ENCODE measurements at places on chromosomes 16 and 17.
A peak's percentile ranks its signal among the peaks of the same experiment; 100 is the strongest.

DNA sequence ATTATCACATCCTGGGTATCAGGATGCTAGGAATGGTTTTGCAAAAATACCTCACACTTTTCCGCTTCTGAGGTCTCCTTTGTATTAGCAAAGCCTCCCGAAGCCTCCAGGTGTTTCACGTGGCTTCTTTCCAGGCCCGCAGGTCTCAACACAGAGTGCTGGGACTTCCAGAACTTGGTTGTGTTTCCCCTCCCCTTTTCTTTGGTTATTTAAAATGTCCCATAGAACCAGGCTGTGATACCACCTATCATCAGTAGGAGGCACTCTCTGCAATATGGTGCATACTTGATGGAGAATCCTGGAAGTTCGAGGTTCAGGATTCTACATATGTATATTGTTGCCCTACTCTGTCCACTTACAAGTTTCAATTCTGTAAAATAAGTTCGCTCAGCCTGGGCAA, 28.8 kb downstream of the ATP2C2 start:
- DNase-seq, result no peak

GRCh38 chr17:42016411-42016831, 818 bp downstream of the DNAJC7 start:
- no peak for DNase-seq

GRCh38 chr17:17172990-17173389, 33.1 kb downstream of the PLD6 start:
- DNase-seq, result no peak

GRCh38 chr17:52524096-52524637, 365.7 kb upstream of the CA10 start:
- DNase-seq, result no peak

DNA sequence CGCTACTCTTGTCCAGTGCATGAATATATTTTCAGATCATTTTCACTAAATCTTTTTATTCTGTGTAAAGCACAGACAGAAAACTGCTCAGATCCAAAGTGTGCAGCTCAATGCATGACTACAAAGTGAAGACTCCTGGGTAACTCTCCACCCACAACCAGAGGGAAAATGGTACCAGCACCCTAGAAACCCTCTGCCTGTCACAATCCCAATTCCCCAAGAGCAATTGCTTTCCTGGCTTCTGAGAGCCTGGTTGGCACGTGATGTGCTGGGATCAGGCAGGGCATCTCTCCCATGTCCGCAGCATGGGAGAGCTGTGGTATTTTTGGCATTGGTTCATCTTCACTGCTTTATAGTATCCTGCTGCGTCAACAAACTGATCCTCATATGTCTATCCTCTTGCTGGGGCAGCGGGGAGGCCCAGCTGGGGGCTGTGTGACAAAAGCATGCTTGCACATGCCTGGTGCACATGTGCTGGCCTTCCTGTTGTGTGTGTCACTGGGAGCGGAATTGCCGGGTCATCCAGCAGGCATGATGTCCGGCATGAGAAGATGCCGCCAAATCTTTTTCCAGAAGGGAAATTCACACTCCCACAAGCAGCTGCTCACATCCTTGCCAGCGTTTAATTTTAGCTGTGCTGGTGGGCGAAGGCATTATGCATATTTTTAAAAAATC, 278.9 kb upstream of the FOXF1 start:
- DNase-seq, result no peak

DNA sequence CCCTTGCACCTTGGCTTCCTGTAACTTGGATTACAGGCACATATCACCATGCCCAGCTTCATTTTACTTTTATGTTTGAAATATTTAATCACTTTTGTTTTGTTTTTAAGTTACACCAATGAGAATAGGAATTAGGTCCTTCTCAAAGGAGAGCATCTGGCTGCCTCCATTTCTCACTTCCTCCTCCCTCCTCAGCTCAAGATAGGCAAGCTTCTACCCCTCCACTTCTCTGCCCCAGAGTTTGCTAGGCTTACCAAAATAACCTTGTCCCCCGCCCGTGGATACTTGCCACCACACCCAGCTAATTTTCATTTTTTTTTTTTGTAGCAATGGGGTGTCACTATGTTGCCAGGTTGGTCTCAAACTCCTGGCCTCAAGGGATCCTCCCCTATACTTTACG, 17.9 kb downstream of the GABARAPL2 start:
- no peak for DNase-seq

DNA sequence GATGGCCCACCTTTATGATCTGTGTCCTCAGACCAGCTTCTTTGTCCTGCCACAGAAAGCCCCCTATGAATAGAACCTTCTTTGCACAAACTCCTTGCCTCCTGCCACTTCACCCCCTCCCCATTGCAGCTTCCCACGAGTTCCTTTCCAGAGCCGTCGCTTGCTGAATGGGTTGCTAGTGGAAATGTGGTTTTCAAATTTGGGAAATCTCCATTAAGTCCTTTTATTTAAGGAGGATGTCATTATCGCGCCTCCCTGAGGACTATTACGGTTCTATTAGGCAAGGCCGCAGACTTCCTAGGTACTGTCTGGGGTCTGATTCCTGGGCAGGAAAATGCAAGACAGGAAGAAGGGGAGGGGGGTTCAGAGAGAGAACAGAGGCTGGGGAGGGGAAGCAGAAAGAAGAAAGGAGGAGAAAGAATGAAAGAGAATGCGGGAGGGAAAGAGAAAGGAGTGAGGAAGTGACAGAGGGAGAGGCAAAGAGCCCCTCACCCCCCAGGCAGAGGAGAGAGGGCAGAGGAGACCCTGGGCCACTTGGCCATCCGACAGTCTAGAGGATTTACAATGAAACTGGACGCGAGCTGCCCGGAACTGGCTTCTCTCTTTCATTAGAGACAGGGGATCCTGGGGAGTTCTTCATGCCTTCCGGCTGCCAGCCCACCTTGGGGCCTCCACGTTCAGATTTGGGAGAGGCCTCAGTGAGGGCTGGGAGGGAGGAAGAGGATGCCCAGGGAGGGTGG, 31.7 kb upstream of the ETV4 start:
- no peak for DNase-seq

GRCh38 chr17:77011173-77012011, 129.4 kb upstream of the SEC14L1 start:
- peak; percentile 21 for DNase-seq

- no peak for DNase-seq
Observed at GRCh38 chr17:2023692-2024571, 1.2 kb downstream of the RTN4RL1 start.

DNA sequence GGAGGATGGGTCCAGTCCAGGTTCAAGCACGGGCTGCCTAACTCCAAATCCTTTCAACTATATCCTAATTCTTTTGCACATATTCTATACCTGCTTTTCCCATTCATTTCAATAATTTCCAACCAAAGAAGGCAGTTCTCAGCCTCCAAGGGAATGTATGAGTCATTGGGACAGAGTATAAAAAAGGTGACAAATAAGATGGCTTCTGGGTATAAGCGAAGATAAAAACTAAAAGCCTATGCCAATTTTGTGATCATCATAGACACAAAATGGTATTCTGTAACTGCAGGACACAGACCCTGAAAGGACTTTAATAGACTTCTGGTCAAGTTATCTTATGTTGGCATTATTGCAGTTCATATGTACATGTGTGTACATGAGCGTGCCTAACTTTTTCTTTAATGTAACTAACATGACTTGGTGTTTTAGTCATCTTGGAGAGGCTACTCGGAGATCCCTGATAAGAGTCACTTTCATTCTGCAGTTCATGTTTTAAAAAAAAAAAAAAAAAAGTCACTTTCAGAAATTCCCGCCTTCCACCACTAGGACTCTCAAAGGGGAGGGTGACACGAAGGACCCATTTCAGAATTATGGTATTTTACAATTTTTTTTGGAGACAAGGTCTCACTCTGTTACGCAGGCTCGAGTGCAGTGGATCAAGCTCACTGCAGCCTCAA, 17.3 kb downstream of the COG1 start:
- DNase-seq, result no peak

DNA sequence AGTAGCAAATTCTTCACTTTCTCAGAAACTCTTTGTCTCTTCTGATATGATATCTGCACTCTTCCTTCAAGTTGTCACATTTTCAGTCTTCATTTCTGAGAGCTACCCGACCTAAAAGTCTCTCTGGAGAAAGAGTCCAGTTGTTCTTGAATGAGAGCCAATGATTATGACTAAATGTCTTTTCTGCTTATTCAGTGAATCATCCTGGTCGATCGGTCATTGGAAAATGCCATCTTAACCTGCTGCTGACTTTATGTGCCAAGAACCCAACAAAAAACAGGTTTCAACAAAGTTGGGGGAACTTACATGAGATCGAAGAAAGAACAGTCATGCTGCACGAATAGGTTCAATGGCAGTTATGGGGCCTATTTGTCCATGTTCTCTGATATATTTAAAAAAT, 15.9 kb downstream of the SOX9 start:
- DNase-seq, result no peak

- DNase-seq, result no peak
Observed at GRCh38 chr16:81460075-81460474, 15.5 kb downstream of the CMIP start.

- DNase-seq, result no peak
Observed at GRCh38 chr17:55825213-55825612, 74.4 kb downstream of the PCTP start.

DNA sequence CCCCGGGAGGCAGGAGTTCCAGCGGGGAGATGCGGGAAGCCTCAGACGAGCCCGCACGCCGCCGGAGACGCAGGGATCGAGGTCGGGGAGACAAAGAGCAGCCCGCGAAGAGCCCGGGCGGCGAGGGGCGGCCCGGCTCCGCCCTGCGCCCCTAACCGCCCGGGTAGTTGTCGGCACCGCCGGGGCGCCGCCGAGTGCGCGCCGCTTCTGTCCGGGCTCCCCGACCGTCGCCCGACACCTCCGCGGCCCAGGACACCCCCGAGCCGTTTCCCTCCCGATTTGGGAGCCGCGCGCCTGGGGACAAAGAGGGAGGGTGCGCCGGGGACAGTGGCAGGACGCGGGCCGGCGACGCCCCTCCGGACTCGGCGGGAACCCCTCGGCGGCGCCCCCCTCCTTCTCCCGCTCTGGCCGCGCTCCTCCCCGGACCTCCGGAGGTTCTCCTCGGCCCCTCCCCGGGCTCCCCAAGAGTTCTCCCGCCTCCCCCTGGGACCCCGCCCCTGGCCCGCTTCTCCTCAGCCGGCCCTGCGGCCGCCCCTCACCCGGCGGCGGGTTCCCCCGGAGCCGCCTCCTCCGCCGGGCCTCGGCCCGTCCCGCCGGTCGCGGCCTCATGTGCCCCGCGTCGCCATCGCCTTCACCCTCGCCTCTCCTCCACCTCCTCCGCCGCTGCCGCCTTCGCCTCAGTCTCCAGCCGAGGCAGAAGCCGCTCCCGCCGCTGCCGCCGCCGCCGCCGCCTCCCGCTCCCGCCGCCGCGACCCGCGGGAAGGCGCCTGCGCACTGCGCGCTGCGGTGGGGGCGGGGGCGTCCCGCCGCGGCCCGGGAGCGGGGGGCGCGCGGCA, at the start of gene GJC1:
Gene GJC1, minus strand, starts transcription at position 765 of the 836 bp plus-strand sequence. CDS start 24,470 bp downstream, outside the sequence.
- DNase-seq, result peak; percentile 5

GRCh38 chr17:79936641-79937381, 97.6 kb upstream of the CBX4 start:
- DNase-seq, result no peak

DNA sequence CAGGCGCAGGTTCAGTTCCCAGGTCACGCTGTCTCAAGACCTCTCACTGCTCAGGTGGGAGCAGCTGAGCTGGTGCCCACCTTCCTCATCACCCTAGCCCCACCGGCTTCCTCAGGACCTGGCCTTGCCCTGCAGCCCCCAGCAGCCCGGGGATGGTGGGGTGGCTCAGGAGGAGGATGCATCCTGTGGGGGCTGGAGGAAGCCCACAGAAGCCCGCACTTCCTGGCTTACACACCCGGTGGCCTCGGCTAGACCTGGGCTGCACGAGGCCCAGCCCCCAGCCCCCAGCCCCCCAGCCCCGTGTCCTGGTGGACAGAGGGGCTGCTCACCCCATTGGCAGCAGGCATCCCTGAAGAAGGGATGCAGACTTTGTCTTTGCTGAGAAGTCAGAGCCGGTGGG, 43.4 kb downstream of the BAHCC1 start:
- DNase-seq, result no peak

DNA sequence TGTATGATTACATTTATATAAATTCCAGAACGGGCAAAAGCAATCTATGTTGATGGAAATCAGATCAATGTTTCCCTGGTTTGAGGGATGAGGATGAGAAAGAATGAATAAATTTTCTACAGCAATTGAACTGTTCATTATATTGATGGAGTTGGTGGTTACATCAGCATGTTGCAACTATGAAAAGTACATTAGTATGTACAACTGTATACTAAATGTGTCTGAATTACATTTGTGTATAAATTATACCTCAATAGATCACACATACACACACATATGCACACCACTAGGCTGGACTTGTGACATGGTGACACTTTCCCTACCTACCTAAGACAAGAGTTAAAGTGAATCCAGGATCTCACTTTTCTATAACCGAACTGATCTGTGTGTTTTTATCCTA, 608.0 kb downstream of the CDH11 start:
- DNase-seq, result no peak

DNA sequence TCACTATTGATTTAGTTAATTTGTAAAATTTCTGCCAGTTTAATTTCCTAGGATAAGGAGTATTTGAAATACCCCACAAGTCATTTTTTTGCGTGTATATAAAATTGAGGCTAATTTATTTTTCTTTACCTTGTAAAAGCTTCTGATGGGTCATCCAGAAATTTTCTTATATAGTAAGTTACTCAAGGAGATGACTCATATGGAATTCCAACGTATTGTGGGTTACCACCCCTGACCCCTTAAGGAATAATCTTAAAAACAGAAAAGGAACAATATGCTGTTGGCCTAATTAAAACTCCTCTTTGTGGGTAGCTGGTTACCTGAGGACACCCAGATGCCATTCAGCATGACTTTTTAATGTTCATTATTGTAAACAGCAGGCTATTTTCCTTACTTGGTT, 13.6 kb downstream of the HEATR6 start:
- no peak for DNase-seq

GRCh38 chr16:57303021-57303909, 18.8 kb upstream of the PLLP start:
- DNase-seq, result no peak

DNA sequence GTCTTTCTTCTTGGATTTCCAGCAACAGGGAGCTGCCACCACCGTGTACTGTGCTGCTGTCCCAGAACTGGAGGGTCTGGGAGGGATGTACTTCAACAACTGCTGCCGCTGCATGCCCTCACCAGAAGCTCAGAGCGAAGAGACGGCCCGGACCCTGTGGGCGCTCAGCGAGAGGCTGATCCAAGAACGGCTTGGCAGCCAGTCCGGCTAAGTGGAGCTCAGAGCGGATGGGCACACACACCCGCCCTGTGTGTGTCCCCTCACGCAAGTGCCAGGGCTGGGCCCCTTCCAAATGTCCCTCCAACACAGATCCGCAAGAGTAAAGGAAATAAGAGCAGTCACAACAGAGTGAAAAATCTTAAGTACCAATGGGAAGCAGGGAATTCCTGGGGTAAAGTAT, 389.0 kb downstream of the MAF start:
- no peak for DNase-seq

DNA sequence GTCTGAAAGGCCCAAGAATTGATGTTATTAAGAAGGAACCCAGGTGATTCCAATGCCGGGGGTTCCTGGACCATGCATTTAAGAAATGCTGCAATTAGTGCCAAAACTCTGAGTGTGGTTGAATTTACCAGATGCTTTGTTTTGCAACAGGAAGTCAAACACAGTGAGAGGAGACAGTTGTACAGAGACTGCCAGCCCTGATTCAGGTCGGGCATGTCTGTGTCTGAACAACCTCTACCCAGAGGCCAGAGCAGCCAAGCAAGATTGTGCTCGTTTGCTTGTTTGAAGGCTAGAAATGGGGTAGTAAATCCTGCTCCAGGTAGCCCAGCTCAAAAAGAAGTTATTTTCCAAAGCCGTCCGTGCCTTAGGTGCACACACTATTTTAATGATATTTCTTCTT, 412.4 kb upstream of the ERCC4 start:
- no peak for DNase-seq
